Stimulated activated CD4-positive, alpha-beta T cell treated with anti-CD3 and anti-CD28 coated beads, Interleukin-4, amount 100 ng/mL, for 4 hours (primary cell): ENCODE measurements at places on chromosomes 5 and 9.

DNA sequence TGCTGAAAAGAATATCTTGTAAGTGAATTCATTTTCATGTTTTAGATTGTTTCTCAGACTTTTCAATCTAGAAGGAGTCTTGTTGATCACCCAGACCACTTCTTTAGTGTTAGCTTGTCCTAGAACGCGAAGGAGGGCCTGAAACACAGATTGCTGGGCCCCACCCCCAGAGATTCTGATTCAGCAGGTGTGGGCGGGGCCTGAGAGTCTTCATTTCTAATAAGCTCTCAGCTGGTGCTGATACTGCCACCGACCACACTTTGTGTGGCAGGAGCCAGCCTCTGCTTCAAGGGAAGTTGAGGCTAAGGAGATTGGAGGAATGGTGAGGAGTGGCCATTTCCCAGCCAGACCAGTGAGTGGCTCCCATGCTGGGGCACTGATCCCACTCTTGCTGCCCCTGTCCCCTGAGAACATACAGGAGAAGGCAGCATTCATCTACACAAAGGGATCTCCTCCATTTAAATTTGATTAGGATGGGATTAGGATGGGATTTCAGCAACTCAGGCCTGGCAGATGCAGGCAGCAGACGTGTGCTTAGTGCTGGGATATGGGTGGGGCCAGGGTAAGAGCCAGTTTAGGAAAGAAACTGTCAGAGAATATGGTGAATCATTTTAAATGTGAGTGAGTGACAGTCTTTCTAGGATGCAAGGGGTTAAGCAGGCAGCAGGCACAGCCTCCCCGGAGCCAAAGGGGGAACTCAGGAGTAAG is 35.9 kb downstream of the ZNF618 start:
- no peak for DNase-seq

GRCh38 chr5:112978836-112979235 is 2.2 kb downstream of the DCP2 start:
- DNase-seq: no peak

- no peak for DNase-seq
Observed at GRCh38 chr5:148595697-148596096, 58.6 kb downstream of the HTR4 start.

DNA sequence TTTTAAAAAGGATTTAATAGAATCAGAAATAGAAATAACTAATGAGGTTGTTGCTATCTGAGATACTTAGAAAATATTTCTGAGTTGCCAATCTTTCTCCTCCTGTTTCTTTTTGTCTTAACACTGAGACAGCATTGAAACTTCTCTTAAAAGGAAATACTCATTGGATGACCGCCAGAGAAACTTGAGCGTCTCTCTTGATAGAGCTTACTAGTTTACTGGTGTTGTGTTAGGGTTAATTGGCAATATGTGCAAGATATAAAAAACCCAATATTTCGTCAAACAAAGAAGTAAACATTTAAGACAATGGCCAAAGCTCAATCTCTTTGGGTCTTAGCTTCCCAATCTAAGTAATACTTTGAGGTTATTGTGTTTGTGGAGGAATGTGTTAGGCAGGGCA is 176.4 kb upstream of the CHD1 start:
- DNase-seq: no peak

DNA sequence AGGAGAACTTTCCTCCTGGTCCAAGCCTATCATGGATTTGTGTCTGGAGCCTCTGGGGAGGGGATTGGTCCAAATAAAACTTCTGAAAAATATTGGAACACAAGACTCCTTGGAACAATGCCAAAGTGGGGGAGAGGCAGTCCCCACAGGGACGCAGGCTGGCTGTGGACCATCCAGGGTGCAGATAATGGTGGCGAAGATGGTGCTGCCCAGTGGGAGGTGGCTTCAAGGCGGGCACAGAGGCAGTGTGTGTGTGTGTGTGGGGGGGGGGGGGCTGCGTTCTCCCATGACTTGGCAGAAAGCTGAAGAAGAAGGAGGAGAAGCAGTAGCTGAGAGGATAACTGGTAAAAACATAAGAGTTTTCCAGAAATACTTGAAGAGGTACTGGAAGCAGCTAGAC is 186.4 kb downstream of the MELK start:
- no peak for DNase-seq

DNA sequence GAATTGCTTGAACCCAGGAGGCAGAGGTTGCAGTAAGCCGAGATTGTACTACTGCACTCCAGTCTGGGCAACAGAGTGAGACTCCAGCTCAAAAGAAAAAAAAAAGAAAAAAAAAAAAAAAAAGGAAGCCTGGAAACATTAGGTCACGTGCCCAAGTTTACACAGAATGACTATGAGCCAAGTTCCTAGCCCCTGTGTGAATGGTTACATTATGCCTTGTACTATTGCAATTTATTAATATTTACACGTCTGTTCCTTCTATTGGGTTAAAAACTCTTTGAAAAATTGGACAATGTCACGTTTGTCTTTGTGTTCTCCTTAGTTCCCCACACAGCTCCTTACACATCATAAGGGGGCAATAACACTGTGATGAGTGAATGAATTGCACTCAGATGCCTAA is 33.5 kb upstream of the SLC28A3 start:
- no peak for DNase-seq

- DNase-seq: no peak
Observed at GRCh38 chr5:171639966-171640365, 145.7 kb upstream of the SMIM23 start.
